ENCODE measurements at places on chromosomes 1 and 21. TPM values are rescaled to one million over a fixed set of nuclear protein-coding genes. Genes with fewer than 3 reads are reported as not detected.
A peak's percentile ranks its signal among the peaks of the same experiment; 100 is the strongest.

The HMGB4 gene
- total RNA-seq: not detected

The LIPI gene
- not detected for total RNA-seq

- DNase-seq: no peak
These were observed 82.1 kb upstream of the KIF1B start for GRCh38 chr1:10128101-10128765.

- DNase-seq: no peak
These were observed 54.6 kb upstream of the ZNHIT6 start for GRCh38 chr1:85762804-85763203.

DNA sequence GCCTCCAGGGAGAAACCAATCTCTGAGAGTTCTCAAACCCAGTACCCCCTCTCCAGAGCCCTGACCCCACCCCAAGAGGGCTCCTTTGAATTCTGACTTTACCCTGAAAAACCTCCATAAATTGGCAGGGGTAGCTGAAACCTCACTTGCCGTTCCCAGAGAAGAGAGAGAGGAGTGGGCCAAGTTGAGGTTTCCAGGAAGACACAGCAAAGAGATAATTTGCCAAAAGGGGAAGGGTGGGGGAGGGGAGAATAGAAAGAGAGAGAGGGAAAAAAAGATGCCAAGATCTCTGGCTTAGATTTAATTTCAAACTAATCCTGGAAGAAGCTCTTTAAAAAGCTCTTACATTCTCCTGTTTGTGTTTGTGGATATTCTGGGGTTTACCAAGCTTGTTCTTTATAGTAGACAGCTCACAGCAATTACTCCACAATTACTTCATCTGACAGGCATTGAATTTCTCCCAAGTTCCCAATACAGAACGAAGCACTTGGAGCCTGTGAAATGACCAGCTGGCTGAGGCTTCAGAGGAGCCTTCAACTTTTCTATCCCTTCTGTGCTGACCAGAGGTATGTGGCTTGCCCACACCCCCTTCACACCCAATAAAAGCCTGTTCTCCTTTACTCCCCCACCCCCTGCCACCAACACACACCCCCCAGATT lies 1.1 kb upstream of the GRHL3 start:
- DNase-seq: no peak

DNA sequence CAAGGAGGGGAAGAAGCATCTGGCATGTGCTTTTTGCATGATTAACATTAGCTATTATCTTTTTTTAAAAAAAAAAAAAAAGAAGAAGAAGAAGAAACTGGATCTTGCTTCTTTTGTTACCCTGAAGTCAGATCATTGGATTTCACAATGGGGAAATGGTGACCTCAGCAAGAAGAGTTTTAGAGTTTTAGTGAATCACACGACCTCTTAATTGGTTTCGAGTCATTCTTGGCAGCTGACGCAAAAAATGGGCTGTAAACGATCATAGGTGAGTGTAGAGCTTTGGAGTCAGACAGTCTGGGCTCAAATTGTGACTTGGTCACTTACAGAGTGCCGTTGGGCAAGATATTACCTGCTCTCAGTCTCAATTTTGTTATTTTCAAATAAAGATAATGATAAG lies 33.3 kb upstream of the PGBD5 start:
- no peak for DNase-seq

- DNase-seq: no peak
These were observed 79.9 kb upstream of the LYST start for GRCh38 chr1:235946571-235946981.

DNA sequence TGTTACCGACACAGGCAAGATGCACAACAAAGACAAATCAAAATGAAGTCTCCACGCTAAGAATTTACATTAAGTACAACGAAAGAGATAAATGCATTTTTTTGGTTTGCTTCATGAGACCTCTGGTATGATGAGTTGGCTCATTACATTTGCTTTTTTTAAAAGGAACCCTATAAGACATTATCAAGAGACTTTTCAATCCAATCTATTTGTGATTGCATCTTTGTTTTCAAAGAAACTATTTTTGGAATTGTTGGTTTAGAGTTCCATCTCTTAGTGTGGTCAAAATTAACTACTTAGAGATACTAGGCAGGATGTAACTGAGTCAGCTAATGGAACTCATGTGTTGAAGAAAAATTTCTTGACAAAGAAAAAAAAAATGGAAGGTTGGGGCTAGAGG lies 200.1 kb downstream of the ZC3H11B start:
- DNase-seq: no peak

The SNX7 gene
- total RNA-seq: 0.18 TPM

DNA sequence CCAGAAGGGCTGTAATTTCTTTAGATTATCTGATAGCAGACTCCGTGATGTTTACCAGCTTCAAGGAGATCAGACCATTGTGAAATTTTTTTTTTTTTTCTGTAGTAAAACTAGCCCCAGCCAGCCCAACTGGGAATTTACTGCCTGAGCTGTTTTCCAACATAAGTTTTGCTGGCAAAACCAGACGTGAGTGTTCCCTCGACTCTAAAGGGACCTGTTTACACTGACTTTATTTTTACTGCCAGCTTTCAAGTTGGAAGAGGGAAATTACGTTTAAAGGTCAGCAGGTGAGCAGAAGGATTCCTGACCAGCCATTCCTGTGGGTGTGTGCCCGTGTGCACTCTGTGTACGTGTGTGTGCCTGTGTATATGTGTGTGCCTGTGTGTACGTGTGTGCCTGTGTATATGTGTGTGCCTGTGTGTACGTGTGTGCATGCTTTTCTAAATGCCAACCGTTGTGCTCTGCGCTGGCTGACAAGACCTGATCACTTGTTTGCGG lies 374 bp downstream of the MAB21L3 start:
- DNase-seq: no peak

DNA sequence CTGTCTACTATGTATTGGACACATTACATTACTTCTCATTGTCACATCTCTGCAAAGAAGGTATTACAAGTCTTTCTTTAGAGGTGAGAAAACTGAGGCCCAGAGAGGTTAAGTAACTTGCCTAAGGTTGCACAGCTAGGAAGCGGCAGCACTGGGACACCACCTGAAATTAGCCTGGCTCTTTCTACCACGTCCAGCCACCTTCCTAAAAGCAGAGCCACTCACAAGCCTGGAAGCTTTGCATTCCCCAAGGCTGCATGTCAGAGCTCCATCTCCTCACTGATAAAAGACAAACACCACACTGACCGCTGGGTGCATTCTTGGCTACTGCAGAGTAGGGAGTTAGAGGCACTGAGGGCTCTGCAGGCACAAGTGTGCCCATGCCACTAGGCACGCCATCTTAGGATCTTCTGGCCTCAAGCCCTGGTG lies 2.4 kb downstream of the CD247 start:
- DNase-seq: no peak

DNA sequence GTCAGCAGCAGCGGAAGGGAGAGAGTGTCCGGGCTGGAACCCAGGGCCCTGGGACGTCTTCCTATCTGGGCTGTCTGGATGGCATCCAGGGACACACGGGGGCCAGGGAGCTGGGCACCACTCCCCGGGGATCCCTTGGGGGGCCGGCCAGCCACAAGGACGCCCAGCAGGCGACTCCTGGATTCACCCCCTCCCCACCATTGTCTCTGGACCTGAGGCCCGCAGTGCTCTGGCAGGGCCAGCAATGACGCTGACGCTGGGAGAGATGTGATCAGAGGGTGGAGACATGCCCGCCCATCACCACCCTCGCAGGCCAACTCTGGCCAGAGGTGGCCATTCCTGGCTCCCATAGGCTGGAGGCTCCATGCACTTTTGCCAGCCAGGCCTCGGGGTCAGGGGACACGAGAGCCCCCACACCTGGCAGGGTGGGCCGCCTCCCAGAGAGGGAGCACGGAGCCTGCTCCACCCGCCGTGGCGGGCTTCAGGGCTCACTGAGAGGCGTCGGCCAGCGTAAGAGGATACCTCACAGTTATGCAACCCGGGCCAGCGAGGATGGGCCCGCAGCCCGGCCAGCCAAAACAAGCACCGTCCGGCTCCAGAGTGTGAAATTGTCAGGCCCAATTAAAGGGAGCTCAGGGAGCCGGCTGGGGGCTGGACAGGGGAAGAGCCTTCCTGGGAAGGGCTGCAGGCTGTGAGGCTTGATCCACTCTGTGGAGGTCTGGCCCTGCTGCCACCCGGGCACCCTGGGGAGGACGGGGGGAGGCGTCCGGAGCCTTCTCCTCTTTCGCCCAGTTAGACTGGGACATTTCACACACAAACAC lies 10.3 kb downstream of the ACTRT2 start:
- DNase-seq: no peak

- peak; percentile 20 for DNase-seq
These were observed 2.6 kb downstream of the NME7 start for GRCh38 chr1:169364948-169365347.

The HES3 gene
- total RNA-seq: not detected

The DISP1 gene
- 1.4 TPM for total RNA-seq

The AVPR1B gene
- total RNA-seq: not detected

DNA sequence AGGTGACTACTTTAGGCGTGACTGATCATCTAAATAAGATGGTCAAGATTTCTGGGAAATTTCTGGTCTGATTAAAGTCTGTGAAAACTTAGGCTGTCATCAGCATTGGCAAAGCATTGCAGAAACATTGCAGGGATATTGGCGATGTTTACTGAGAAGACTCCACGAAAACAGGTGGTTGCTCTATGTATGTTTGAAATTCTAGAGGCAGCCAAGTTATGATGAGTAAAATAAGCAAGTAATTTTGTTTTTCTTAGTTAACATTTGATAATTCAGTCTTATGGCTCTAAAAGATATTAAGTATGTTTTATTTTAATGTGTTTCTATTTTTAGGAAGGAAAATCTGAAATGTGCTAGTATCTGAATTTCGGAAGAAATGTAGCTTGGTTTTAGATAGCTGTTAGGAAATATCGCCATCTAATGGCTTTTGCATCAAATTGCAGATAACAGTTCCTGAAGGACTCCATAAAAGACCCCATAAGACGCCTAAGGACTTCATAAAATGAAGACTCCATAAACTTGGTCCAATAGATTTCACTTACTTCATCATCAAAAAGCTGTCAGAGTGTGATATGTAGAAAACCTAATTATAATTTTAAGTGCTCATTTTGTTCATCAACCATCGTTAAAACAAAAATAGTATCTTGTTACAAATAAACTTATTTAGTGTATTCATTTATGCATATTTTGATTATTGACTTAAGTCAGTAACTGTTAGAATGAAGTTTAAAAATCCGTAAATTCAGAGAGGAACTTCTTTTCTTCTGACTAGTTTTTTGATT lies 344.6 kb downstream of the RYR2 start:
- no peak for DNase-seq

All from activated CD4-positive, alpha-beta memory T cell treated with anti-CD3 and anti-CD28 coated beads, Interleukin-2, amount 10 ng/mL, durations not matched to agents 7 days and 5 days (primary cell).